Naive thymus-derived CD4-positive, alpha-beta T cell (primary cell): ENCODE measurements at places on chromosomes 11 and 22.

DNA sequence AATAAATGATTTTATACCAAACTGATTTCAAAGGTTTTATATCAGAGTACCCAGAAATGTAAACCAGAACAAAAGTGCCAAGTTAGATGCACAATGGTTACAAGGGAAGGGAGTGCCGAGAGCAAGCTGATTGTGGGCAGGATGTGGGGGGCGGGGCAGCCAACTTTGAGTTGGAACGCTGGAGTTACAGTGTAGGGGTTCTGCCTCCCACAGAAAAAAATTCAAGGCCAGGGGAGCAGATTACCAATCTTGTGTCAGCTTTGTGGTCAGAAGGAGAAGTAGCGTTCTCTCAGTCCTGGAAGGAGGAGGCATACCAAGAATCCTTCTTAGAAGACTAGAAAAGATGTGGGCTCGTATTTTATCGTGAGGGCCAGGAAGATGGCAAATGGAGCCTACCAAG is 15.9 kb upstream of the POU2AF2 start:
- H3K27ac ChIP-seq = no peak overlapping the region
- peak; percentile 38 for DNase-seq
- no peak overlapping the region for H3K4me3 ChIP-seq

DNA sequence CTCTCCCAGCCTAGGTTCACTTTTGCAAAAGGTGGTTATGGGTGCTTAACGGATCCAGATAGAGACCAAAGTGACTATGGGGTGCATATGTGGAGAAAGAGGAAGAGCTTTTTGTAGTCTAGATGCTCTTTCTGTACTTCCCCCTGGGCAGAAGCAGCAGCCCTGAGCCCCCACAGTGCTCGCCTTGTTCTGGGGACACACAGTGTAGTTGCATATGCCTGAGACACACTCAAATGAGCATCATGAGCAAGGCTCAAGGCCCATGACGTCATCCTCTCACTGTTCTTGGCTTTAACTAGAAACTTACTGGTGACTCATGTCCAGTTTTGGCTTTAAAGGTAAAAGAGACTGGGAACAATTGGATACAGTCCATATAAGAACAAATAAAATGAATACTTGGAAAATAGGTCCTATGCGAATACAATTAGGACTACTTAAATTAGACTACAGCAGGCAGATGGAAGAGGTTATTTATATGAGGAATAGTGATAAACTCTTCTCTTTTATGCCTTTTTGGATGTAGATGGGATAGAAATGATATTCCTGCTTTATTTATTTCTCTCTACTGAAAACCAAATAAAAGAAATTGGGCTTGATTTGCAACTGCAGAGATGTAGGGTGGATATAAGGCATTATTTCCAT is 20.1 kb upstream of the PEX26 start:
- H3K4me1 ChIP-seq = no peaks in the 10 kb centered on the region
- no peaks in the 10 kb centered on the region for H3K27me3 ChIP-seq
- H3K27ac ChIP-seq = no peak overlapping the region
- H3K4me3 ChIP-seq = no peak overlapping the region

DNA sequence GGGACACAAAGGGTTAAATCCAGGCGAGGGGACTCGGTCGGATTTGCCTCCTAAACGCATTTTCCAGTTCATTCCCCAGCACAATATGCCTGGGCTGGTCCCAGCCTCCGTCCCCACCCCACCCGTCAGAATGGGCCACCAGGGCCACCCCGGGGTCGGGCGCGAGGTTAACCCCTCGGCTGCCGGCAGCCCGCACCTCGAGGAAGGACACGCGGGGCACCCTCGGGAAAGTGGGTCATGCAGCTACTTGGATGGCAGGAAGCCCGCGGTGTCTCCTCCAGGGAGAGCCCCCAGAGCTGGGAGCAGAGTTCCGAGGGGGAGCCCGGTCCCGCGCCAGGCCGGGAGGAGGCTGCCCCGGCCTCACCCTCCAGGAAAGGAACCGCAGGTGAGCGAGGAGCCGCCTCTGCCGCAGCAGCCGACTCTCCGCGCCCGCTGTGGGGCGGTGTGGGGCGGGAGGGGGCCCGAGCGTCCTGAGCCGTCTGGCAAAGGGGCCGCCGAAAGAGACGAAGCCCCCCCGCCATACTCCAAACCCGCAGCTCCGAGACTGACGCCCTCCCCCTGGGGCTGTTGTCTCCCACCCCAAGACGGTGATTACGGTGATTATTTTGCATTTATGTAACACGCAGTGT is 1.4 kb downstream of the NECTIN1 start:
- H3K27ac ChIP-seq = no peak overlapping the region
- H3K36me3 ChIP-seq = no peaks in the 10 kb centered on the region
- peaks cover 4% of the 10 kb centered on the region for H3K27me3 ChIP-seq
- DNase-seq = no peak
- peaks cover 17% of the 10 kb centered on the region for H3K4me1 ChIP-seq
- peak overlapping the region; percentile 66 for H3K4me3 ChIP-seq

DNA sequence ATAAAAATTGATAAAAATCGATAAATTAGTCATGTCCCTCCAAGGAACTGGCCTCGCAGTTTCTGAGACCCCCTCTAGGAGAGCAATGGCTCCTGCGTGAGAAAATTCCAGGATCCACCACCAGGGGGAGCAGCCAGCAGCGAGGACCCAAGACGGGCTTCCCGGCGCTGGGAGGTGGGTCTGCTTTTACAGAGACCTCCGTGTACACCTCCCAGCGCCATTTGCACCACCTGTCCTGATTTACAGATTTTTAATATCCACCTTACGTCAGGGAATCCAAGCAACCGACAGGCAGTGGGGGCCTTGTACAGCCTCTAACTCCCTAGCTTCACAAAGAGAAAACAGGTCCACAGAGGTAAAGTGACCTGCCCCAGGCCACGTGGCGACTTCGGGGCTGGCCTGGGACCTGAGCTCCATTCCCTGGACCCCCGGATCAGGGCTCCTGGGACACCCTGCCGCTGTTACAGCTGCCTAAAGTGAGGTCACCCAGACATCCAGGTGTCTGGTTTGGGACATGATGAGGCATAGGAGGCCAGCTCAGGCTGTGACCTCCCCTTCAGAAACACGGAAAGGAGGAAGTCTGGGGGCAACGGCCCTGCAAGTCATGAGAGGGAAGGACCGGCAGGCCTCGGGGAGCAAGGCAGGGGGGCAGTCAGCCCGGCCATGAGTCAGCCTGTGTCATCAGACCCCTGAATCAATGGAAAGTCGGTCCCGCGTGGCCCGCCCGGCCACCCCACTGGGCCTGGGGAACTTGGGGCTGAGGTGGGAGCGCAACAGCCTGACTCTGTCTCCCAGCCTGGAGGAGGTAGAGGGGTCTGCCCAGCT is 3.5 kb downstream of the OSM start:
- peaks cover 38% of the 10 kb centered on the region for H3K4me1 ChIP-seq
- peak; percentile 73 for DNase-seq
- H3K4me3 ChIP-seq = no peak overlapping the region
- no peaks in the 10 kb centered on the region for H3K36me3 ChIP-seq

GRCh38 chr11:70415191-70415590 is 16.9 kb downstream of the CTTN start:
- no peaks in the 10 kb centered on the region for H3K36me3 ChIP-seq
- H3K4me3 ChIP-seq = no peak overlapping the region
- no peaks in the 10 kb centered on the region for H3K27me3 ChIP-seq
- no peak overlapping the region for H3K27ac ChIP-seq

DNA sequence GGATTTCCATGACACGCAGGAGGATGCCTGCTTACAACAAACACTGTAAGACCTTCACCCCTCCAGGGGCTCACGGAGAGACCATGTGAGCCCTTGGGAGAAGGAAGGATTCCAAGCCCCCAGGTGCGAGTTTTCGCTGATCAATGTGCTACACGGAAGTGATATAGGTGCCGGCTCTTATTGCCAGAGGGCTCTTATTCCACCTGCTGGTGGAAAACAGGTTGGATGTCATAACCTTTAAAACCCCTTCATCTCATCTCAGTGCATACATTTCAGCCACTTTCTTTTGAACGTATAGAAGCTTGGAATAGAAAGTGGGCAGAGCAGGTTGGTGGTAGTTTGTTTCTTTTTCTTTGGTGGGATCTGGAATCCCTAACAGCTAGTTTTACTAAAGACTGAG is 25.8 kb downstream of the LAYN start:
- H3K4me1 ChIP-seq = no peaks in the 10 kb centered on the region
- H3K4me3 ChIP-seq = no peak overlapping the region
- no peaks in the 10 kb centered on the region for H3K27me3 ChIP-seq

GRCh38 chr22:34800260-34800980 is 265.5 kb upstream of the ISX start:
- no peak for DNase-seq
- no peak overlapping the region for H3K27ac ChIP-seq
- H3K4me1 ChIP-seq = no peaks in the 10 kb centered on the region
- no peak overlapping the region for H3K4me3 ChIP-seq
- H3K27me3 ChIP-seq = no peaks in the 10 kb centered on the region

- H3K4me1 ChIP-seq = no peaks in the 10 kb centered on the region
- no peak overlapping the region for H3K4me3 ChIP-seq
- no peak for DNase-seq
- no peak overlapping the region for H3K27ac ChIP-seq
- no peaks in the 10 kb centered on the region for H3K36me3 ChIP-seq
Observed at GRCh38 chr11:128262463-128263345, 324.7 kb downstream of the ETS1 start.

DNA sequence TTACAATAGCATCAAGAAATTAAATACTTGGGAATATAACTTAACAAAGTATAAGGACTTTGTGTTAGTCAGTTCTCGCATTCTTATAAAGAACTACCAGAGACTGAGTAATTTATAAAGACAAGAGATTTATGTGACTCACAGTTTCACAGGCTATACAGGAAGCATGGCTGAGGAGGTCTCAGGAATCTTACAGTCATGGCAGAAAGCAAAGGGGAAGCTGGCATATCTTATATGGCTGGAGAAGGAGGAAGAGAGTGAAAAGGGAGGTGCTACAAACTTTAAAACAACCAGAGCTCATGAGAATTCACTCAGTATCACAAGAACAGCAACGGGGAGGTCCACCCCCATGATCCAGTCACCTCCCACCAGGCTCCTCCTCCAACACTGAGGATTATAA is 32.0 kb upstream of the CCDC134 start:
- no peak overlapping the region for H3K4me3 ChIP-seq
- no peaks in the 10 kb centered on the region for H3K36me3 ChIP-seq
- no peak for DNase-seq
- no peaks in the 10 kb centered on the region for H3K27me3 ChIP-seq
- H3K27ac ChIP-seq = no peak overlapping the region
- no peaks in the 10 kb centered on the region for H3K4me1 ChIP-seq

- H3K4me3 ChIP-seq = no peak overlapping the region
- H3K4me1 ChIP-seq = no peaks in the 10 kb centered on the region
- H3K27ac ChIP-seq = no peak overlapping the region
- H3K27me3 ChIP-seq = no peaks in the 10 kb centered on the region
- H3K36me3 ChIP-seq = peaks cover 5% of the 10 kb centered on the region
Observed at GRCh38 chr22:29964776-29965175, 81.8 kb downstream of the MTMR3 start.

DNA sequence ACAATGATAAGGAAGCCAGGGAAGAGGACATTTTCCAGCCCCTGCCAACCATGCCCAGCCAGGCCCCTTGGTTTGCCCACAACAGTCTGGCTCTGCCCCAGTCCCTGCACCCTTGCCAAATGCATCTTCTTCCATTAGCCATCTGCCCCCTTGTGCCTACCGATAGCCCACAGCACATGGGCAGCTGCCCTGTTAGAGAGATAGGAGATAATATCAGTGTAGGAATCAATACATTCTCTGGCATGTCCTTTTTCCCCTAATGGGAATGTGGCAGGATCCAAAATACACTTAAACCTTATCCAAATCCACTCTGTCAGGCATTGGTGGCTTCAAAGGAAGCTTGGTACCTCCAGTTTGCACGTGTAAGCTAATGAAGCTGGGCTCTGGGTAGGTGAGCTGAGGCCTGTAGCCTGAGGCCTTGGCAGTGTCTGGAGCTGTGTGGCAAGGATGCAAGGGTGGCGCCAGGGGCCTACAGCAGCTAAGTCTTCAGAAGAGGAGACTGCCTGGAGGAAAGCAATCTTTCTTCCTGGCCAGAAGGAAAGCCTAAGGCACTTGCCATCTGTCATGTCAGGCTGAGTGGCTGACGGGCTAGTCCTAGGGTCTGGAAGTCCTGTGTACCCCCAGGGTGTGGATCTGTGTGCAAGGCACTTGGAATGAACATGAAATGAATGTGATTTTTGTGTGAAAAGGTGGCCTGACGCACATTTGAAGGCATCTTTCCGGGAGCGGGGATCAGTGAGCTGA is 164.2 kb upstream of the TBCEL start:
- H3K4me3 ChIP-seq = no peak overlapping the region
- no peaks in the 10 kb centered on the region for H3K4me1 ChIP-seq
- no peak for DNase-seq
- H3K27ac ChIP-seq = no peak overlapping the region
- H3K27me3 ChIP-seq = no peaks in the 10 kb centered on the region

DNA sequence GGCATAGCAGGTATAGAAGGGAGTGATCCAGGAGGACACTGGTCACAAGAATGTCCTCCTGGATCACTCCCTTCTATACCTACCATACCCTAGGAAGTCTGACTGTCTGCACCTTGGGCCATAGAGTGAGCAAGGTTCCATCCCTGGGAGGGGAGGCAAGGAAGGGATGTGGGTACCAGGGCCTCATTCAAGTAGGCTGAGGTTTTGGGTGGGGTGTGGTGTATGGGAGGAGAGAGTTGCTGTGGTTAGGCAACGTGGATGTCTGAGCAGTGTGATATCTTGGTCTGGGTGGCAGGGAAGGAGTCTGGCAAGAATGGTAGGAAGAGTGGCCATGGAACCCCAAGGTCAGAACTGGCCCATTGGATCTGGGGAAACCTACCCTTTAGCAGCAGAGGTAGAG is 13.2 kb downstream of the PPFIBP2 start:
- peaks cover 29% of the 10 kb centered on the region for H3K4me1 ChIP-seq
- peak; percentile 18 for DNase-seq
- H3K27me3 ChIP-seq = no peaks in the 10 kb centered on the region
- H3K27ac ChIP-seq = no peak overlapping the region
- no peaks in the 10 kb centered on the region for H3K36me3 ChIP-seq

- no peaks in the 10 kb centered on the region for H3K4me1 ChIP-seq
- no peak overlapping the region for H3K4me3 ChIP-seq
- no peaks in the 10 kb centered on the region for H3K36me3 ChIP-seq
- DNase-seq = no peak
- H3K27me3 ChIP-seq = no peaks in the 10 kb centered on the region
Observed at GRCh38 chr11:125128450-125128849, 17.0 kb upstream of the TMEM218 start.

DNA sequence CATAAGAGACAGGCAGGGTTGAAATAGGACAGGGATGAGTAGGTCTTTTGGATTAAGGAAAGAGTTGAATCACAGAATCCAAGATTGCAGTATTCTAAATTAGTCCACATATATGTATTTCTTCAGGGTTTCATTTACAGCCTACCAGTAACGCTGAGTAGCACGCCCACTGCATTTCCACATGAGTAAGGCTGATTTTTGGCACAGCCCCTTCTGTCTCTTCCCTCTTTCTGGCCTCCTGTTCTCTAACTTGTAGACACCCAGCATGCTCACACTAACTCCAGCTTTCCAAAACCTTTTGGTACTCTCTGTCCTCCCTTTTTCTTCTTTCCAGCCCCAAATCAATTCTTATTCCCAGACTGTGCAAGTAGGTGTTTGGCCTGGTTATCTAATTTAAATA is 3.7 kb upstream of the SIK2 start:
- no peak overlapping the region for H3K27ac ChIP-seq
- H3K36me3 ChIP-seq = no peaks in the 10 kb centered on the region
- DNase-seq = no peak
